ENCODE measurements at places on chromosomes 2 and 18. TPM values are rescaled to one million over a fixed set of nuclear protein-coding genes. Genes with fewer than 3 reads are reported as not detected.

KHK gene
- total RNA-seq = 3.3 TPM

PSMA8 gene
- total RNA-seq = not detected

DNA sequence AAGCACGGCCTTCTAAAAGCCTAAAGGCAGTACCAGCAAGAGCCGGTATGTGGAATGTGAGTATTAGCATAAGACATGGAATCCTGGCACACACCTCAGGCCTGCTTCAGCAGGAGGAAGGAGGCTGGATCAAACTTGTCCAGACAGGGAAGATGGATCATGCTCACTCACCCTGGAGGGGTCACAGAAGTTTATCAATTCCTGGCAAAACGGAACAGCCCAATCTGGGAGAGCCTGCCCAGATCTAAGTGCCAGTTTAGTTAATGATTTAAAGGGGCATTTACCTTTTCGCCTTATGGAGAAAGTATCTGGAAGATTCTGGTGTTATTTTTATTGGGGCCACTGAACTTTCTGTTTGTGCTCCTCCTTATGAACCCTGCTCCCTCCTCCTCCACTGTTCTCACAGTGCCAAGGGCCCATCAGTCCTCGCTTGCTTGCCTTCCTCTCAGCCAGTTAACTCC, 58.3 kb upstream of the NFE2L2 start:
- DNase-seq = no peak
- peaks cover 5% of the 10 kb centered on the region for H3K36me3 ChIP-seq
- no peak overlapping the region for H3K4me3 ChIP-seq
- no peaks in the 10 kb centered on the region for H3K27me3 ChIP-seq

DNA sequence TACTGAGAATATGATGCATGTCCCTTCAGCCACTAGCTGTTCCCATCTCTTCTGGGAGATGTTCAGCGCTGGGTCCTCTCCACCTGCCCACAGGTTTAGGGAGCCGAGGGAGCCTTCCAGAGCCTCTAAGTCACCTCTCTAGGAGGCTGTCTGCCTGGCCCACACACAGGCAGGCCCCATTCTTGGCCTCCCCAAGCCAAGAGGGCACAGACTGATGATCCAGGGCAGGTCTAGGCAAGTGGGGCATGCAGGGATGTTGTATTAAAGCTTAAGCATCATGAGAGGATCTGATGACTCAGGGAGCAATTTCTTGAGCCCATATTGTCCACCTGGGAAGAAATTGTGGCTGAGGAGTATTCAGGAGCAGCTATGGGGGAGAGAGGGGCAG, 19.9 kb downstream of the TMSB10 start:
- no peak overlapping the region for H3K4me3 ChIP-seq
- H3K36me3 ChIP-seq = no peaks in the 10 kb centered on the region
- no peak for DNase-seq
- H3K4me1 ChIP-seq = peaks cover 14% of the 10 kb centered on the region
- H3K27ac ChIP-seq = no peak overlapping the region

GRCh38 chr2:205657579-205657978, 24.7 kb upstream of the NRP2 start:
- no peaks in the 10 kb centered on the region for H3K36me3 ChIP-seq
- H3K27ac ChIP-seq = no peak overlapping the region
- H3K4me3 ChIP-seq = no peak overlapping the region

GRCh38 chr2:29229640-29230039, 114.4 kb downstream of the CLIP4 start:
- no peaks in the 10 kb centered on the region for H3K36me3 ChIP-seq
- peaks cover 38% of the 10 kb centered on the region for H3K27me3 ChIP-seq
- no peak for DNase-seq
- no peak overlapping the region for H3K27ac ChIP-seq
- H3K4me1 ChIP-seq = peaks cover 12% of the 10 kb centered on the region

GRCh38 chr18:23668731-23669130, 6.0 kb upstream of the ANKRD29 start:
- DNase-seq = no peak
- no peaks in the 10 kb centered on the region for H3K36me3 ChIP-seq
- no peak overlapping the region for H3K4me3 ChIP-seq
